Common myeloid progenitor, CD34-positive (primary cell): ENCODE measurements at places on chromosomes 5 and 9.
A peak's percentile ranks its signal among the peaks of the same experiment; 100 is the strongest.

DNA sequence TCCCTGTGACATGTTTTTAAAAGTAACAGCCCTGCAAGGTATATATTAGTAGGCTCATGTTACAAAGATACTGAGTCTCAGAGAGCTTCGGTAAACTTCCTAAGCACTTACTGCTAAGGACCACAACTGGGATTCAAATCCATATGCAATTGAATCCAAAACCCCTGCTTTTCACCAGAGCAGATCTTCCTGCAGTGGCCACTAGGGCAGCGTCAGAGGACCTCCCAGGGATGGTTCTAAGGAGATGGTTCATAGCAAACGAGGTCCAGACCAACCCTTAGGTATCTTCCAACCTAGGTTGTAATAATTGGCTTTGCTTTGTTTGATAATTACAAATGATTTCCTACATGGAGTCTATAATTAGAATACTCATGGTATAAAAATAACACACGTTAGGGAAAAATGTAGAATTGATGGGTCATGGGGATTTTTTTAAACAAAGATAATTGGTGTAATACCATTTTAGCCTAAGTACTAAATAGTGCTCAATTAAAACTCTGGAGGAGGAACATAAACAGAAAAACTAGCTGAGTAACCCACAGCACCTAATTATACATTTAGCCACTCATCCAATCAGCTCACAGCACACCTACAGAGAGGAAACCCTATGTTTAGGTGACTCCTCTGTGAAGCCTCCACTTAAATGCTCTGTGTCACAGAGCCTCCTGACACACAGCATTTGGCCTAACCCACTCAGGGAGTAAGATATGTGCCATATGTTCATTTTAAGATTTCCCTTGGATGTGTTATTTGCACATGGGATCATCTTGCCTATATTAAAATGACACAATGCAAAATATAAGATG lies 10.0 kb upstream of the CAST start:
- H3K27ac ChIP-seq, result no peak overlapping the region
- no peak for DNase-seq
- no peaks in the 10 kb centered on the region for H3K4me1 ChIP-seq
- H3K27me3 ChIP-seq, result peaks cover 2% of the 10 kb centered on the region
- no peak overlapping the region for H3K4me3 ChIP-seq

DNA sequence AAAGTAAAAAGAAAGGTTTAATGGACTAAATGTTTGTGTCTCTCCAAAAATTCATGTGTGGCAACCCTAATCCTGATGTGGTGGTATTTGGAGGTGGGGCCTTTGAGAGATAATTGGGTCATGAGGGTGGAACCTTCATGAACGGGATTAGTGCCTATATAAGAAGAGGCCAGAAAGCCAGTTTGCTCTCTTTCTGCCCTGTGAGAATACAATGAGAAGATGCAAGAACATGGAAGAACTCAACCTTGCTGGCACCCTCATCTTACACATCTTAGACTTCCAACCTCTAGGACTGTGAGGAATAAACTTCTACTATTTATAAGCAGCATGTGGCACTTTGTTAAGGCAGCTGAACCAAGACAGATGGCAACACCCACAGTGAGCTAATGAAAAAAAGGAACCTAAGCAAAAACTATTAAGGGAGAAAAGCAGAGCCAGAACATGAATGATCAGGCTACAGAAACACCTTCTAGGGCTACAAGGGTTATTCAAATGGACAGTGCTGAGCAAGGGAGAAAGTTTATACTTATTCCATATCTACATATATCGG lies 159.5 kb downstream of the PLK2 start:
- no peaks in the 10 kb centered on the region for H3K4me1 ChIP-seq
- H3K27me3 ChIP-seq, result no peaks in the 10 kb centered on the region
- H3K4me3 ChIP-seq, result no peak overlapping the region
- H3K36me3 ChIP-seq, result no peaks in the 10 kb centered on the region

- peaks cover 26% of the 10 kb centered on the region for H3K4me1 ChIP-seq
- H3K36me3 ChIP-seq, result no peaks in the 10 kb centered on the region
- peak; percentile 61 for DNase-seq
- H3K4me3 ChIP-seq, result no peak overlapping the region
These were observed 1.1 kb upstream of the GRPEL2 start for GRCh38 chr5:149344151-149344550.

GRCh38 chr5:54083245-54083644 lies 227.1 kb downstream of the ARL15 start:
- no peaks in the 10 kb centered on the region for H3K4me1 ChIP-seq
- H3K4me3 ChIP-seq, result no peak overlapping the region
- no peaks in the 10 kb centered on the region for H3K27me3 ChIP-seq
- no peak for DNase-seq
- H3K36me3 ChIP-seq, result no peaks in the 10 kb centered on the region

- H3K4me3 ChIP-seq, result no peak overlapping the region
- no peaks in the 10 kb centered on the region for H3K4me1 ChIP-seq
- peak; percentile 36 for DNase-seq
- no peak overlapping the region for H3K27ac ChIP-seq
These were observed 318.4 kb downstream of the ARL15 start for GRCh38 chr5:53991942-53992341.

GRCh38 chr5:39226100-39226451 lies 6.7 kb upstream of the FYB1 start:
- H3K27ac ChIP-seq, result no peak overlapping the region
- DNase-seq, result no peak
- no peak overlapping the region for H3K4me3 ChIP-seq
- H3K27me3 ChIP-seq, result no peaks in the 10 kb centered on the region
- no peaks in the 10 kb centered on the region for H3K36me3 ChIP-seq
- peaks cover 5% of the 10 kb centered on the region for H3K4me1 ChIP-seq

- H3K36me3 ChIP-seq, result no peaks in the 10 kb centered on the region
- peaks cover 6% of the 10 kb centered on the region for H3K4me1 ChIP-seq
- no peak overlapping the region for H3K27ac ChIP-seq
These were observed 11.4 kb downstream of the CAMK2A start for GRCh38 chr5:150278046-150278730.

- H3K27ac ChIP-seq, result no peak overlapping the region
- no peaks in the 10 kb centered on the region for H3K27me3 ChIP-seq
- H3K4me1 ChIP-seq, result peaks cover 60% of the 10 kb centered on the region
- no peak for DNase-seq
These were observed 70.2 kb upstream of the STXBP1 start for GRCh38 chr9:127541865-127542264.

DNA sequence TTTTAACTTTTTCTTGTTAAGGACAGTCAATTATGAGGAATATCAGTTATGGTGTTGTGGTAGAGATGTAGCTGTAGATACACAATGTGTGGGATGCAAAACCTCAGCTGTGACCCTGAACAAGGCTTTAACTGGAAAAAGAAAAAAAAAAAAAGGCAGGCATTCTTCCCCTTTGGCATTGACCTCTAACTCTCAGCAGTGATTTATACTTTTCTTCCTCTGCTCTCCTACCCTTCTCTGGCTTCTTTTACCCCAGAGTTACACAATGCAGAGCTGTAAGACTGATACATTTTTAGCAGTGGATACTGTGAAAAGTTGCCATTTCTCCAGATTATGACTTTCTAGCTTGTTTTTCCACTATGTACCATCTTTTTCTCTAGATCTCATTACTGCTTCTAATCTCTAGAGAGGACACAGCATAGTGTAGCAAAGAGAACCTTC lies 2.0 kb downstream of the CTNNAL1 start:
- DNase-seq, result no peak
- no peak overlapping the region for H3K4me3 ChIP-seq
- no peak overlapping the region for H3K27ac ChIP-seq
- H3K27me3 ChIP-seq, result peaks cover 9% of the 10 kb centered on the region
- H3K36me3 ChIP-seq, result no peaks in the 10 kb centered on the region

- H3K4me3 ChIP-seq, result no peak overlapping the region
- H3K27ac ChIP-seq, result no peak overlapping the region
- no peaks in the 10 kb centered on the region for H3K27me3 ChIP-seq
- no peak for DNase-seq
- H3K36me3 ChIP-seq, result no peaks in the 10 kb centered on the region
These were observed 472.1 kb downstream of the DMRT2 start for GRCh38 chr9:1522219-1522767.

DNA sequence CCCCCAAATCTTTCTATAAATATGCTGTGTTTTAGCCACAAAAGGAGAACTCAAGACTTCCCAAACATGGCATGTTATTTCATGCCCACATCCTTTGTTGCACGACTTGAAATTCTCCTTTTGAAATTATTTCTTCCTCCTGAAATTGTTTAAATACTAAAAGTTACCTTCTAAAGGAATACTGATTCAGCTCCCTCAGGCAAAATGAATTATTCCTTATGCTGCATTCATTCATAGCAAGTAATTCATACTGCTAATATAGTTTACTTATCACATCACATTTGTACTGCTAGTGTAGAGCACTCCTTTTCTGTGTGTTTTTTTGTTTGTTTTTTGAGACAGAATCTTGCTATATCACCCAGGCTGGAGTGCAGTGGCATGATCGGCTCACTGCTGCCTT lies 45.7 kb downstream of the BHMT start:
- H3K4me3 ChIP-seq, result no peak overlapping the region
- DNase-seq, result peak; percentile 32
- peaks cover 13% of the 10 kb centered on the region for H3K4me1 ChIP-seq

- peak; percentile 78 for DNase-seq
- H3K4me3 ChIP-seq, result no peak overlapping the region
- H3K36me3 ChIP-seq, result no peaks in the 10 kb centered on the region
- no peaks in the 10 kb centered on the region for H3K27me3 ChIP-seq
These were observed 12.6 kb downstream of the VLDLR start for GRCh38 chr9:2634153-2634552.

- H3K4me3 ChIP-seq, result peak overlapping the region; percentile 96
- peak overlapping the region; percentile 96 for H3K27ac ChIP-seq
- H3K36me3 ChIP-seq, result peaks cover 3% of the 10 kb centered on the region
- DNase-seq, result peak; percentile 53
- H3K27me3 ChIP-seq, result no peaks in the 10 kb centered on the region
These were observed 861 bp downstream of the ZFYVE16 start for GRCh38 chr5:80408484-80409366.

DNA sequence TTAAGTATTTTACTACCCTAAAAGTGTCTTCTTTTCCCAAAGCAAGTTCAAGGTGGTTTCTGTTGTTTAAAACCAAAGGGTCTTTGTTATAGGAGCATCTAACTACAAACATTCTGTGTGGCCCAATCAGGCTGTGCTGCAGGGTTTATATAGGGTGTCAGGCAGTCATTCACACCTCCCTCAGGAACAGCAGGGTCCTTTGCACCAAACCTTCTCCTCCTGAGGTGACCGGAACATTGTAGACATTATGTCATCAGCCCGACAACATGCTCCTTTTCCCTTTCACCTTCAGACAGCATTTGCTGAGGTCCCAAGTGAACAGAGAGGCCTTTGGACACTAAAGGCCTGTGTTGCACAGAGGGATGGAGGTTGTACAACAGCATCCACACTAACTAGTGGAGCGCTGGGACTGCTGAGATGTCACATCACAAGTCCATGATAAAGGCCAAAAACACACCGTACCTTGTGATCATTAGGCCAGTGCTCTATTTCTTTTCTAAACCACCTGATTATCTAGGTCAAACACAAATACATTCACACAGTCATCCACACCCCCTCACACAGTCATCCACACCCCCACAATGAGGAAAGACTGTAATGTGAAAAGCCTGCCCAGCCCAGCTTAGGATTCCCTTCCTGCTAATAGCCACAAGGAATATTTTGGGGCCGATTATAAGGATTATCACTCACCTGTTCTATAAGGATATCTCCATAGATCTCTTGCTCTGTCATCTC lies 123.8 kb upstream of the VLDLR start:
- H3K27me3 ChIP-seq, result no peaks in the 10 kb centered on the region
- no peak for DNase-seq
- no peaks in the 10 kb centered on the region for H3K4me1 ChIP-seq
- H3K4me3 ChIP-seq, result no peak overlapping the region
- no peaks in the 10 kb centered on the region for H3K36me3 ChIP-seq
- no peak overlapping the region for H3K27ac ChIP-seq

- H3K4me1 ChIP-seq, result peaks cover 34% of the 10 kb centered on the region
- H3K27ac ChIP-seq, result no peak overlapping the region
- H3K27me3 ChIP-seq, result no peaks in the 10 kb centered on the region
- H3K36me3 ChIP-seq, result no peaks in the 10 kb centered on the region
- H3K4me3 ChIP-seq, result no peak overlapping the region
- no peak for DNase-seq
These were observed 1.6 kb downstream of the IFNA2 start for GRCh38 chr9:21383627-21384026.

DNA sequence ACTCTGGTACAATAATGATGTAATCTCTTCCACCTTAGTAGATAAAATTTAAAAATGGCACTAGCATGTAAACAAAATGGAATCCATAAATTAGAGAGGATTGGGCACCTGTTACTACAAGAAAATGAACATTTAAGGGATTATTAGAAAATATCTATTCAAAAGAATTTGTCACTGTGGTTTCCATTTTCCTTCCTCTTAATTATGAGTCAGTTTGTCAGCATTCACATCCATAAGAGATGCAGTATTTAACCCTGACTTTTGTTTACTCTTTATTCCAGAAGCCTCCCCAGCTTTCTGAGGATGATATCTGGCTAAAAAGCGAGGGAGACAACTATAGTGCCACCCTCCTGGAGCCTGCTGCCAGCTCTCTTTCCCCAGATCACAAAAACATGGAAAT lies 72.1 kb downstream of the C9orf152 start:
- H3K27ac ChIP-seq, result no peak overlapping the region
- H3K27me3 ChIP-seq, result no peaks in the 10 kb centered on the region
- H3K4me1 ChIP-seq, result peaks cover 9% of the 10 kb centered on the region
- peak overlapping the region; percentile 25 for H3K4me3 ChIP-seq
- peak; percentile 61 for DNase-seq
- peaks cover 3% of the 10 kb centered on the region for H3K36me3 ChIP-seq
